ENCODE measurements at places on chromosomes 13 and 19.
A peak's percentile ranks its signal among the peaks of the same experiment; 100 is the strongest.

- no peak for DNase-seq
These were observed 24.0 kb upstream of the ZNF850 start for GRCh38 chr19:36796714-36796992.

DNA sequence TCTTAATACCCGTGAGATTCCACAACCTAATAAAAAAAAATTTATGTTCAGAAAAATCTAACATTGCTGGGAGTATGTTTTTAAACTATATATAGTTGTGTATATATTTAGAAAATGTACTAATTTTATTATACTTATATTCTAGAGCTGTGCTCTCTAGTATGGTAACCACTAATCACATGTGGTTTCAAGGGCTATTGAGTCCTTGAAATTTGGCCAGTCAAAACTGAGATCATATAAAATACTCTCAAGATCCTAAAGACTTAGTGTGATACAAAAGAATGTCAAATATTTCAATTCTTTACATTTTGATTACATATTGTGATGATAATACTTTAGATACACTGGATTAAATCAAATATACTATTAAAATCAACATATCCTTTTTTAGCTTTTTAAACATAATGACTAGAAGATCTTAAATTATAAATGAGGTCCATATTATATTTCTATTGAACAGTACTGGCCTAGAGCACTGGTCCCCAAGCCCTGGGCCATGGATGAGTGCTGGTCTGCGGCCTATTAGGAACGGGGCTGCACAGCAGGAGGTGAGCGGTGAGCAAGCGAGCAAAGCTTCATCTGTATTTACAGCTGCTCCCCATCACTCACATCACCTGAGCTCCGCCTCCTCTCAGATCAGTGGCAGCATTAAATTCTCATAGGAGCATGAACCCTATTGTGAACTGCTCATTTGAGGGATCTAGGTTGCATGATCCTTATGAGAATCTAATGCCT lies 176.5 kb upstream of the NBEA start:
- DNase-seq, result no peak

GRCh38 chr19:18437491-18438330 lies at the start of gene ISYNA1:
ISYNA1 (minus strand) TSS chr19:18438133; CDS start chr19:18437979, 154 bp downstream.
- DNase-seq, result peak; percentile 72

- DNase-seq, result no peak
These were observed 48.6 kb downstream of the PIN1 start for GRCh38 chr19:9883764-9884163.

DNA sequence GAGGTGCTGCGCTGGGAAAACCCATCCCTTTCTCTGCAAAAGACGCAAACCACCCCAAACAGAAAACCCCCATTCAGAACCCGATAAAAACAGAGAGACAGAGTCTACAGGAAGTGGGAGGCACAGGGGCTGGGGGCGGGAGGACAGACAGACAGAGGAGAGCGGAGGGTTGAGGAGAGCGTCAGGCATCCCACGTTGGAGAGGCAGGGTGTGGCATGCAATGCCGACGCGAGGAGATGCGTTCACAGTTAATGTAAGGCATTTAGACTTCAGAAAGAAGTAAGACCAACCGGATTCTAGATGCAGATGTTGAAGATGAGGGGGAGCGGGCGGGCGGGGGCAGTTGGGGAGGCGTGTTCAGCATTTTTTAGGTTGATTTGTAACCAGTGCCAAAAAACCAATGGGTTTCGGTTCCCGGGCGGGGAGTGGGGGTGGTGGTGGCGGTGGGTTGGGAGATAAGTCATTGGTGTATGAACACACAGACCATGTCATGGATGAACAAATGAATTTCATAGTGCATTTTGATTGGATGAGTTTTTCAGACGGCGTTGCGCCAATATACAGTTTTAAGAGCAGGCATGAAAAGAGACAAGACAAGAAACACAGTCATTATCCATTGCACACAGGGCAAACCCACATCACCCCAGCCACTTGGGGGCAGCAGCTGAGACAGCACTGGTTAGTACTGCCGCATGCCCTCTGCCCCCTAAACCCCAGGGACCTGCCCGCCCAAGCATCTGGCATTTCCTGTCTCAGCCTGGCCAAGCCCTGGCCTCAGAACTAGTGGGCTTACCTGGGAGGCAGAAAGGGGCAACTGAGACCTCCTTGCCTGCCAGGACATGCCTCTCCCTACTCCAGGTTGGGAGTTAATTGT lies 91.3 kb downstream of the IER2 start:
- peak; percentile 24 for DNase-seq

DNA sequence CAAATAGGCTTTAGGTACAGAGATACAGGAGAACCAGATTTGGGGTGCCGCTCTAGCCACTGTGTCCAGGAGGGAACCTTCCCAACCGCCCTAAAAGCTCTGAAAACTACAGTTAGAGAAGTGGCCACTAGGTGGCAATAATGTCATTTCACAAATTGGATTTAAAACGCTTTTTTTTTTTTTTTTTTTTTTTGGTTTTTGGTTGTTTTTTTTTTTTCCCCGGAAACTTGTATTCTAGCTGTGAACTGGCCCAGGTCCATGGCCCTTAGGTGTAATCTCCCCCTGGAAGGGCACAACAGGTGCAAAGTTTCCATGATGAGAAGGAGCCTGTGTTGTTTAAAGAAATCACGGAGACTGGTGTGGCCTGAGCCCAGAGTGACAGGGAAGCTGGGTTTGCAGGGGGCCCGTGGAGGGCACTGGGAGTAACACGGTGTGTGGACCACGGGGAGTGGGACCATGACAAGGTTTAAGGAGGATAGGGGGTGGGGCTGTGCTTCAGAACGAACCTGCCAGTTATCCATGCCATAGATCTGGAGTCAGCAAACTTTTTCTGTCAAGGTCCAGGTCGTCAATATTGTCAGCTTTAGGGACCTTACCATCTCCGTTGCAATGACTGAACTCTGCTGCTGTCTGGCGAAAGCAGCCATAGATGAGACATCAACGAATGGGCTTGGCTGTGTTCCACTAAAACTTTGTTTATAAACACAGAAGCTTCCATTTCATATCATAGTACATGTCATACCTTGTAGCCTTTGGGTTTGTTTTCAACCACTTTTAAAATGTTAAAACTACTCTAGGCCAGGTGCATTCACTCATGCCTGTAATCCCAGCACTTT lies 10.1 kb downstream of the OR1I1 start:
- DNase-seq, result peak; percentile 52

GRCh38 chr19:45450012-45450333 lies 17.8 kb upstream of the FOSB start:
- DNase-seq, result peak; percentile 30

DNA sequence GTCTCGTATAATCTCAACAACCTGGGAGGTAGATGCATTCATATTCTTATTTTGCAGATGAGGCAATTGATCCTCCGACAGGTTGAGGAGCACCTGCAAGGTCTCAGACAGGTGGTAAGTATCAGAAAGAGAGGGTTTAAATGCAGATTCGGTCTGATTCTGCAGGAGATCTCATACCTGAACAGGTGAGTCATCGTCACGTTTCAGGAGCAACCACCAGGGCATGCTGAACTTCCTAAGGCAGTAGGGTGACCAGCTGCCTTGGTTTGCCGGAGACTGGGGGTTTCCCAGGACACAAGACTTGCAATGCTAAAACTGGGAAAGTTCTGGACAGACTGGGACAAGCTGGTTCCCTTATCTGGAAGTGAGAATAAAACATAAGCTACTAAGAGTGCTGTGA lies 68.8 kb upstream of the TSHZ3 start:
- no peak for DNase-seq

DNA sequence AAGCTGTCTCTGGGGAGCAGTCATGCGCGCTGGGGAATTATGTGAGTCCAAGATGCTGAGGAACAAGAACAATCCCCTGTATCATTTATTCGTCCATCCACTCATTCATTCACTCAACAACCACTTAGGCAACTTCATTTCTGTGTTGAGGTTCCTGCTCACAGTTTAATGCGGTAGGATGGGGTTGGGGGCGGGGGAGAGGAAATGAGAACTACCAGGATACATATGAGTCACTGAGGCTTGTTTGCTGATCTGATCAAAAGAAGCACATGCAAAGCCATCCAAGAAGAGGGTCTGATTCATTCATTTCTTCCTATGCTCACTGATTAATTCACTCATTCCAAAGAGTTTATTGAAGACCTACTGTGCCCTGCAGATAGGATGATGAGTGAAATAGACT lies 20.9 kb downstream of the ZNF536 start:
- no peak for DNase-seq

GRCh38 chr13:108851660-108852059 lies 222.2 kb downstream of the MYO16 start:
- DNase-seq, result no peak

DNA sequence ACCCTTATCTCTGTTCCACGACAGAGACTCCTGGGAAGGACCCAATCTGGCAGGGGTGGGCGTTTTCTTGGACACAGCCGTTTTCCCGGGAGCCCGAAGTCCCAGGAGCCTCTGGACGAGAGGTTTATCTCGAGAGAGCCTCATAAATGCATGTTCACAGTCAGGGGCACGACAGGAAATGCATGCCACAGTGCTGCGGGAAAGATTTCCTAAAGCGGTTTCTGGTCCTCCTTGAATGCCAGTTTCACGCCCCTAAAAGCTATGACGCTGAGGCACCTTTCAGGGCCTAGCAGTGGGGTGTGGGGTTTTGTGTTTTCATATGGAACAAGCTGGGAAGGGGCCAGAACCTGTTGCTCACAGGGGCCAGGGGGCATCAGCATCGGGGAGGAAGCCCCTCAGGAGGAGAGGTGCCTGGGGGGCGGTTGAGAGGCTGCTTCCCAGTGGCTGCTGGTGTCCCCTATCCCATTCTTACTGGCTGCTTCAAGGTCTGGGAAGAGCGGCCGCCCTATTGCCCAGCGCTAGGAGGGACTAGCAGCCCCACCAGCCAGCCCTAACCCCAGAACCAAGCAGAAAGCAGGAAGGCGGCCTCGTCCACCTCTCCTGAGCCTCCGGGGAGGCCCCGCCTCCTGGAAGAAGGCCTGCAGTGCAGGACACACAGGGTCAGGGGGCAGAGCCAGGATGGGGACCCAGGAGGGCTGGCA lies 157.0 kb downstream of the KDM4B start:
- no peak for DNase-seq

- DNase-seq, result no peak
These were observed 23.1 kb upstream of the INTS6 start for GRCh38 chr13:51475727-51476501.

DNA sequence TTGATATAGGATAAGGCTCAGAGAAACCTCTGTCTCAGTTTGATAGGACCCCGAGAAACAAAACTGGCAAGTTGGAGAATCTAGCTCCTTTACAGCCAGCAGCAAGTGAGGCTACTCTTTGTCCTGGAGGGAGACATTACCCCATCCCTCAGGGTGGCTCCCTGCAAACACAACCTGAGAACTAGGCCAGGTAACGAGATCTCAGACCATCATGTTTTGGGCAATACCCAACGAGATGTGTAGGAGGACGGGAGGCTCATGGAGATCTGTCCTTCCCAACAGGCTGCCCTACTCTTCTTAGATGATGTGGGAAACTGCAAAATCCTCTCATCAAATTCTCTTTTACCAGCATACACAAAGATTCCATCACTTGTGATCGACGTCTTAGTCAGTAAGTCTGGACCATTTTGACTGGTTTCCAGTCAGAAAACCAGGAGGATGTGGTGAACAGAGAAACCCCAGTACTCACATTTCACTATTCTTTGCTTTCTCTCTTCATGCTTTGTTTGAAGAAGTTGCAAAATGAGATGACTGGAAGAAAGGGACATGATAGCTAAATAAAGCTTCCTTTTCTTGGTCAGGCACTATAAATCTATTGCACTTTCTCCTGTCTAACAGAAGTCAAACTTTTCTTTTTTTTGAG lies 6.0 kb upstream of the CTU1 start:
- DNase-seq, result no peak

- DNase-seq, result no peak
These were observed 594 bp downstream of the ZNF146 start for GRCh38 chr19:36215276-36216123.

GRCh38 chr13:91904597-91904996 lies 506.2 kb downstream of the GPC5 start:
- no peak for DNase-seq

GRCh38 chr19:16537111-16537510 lies 5.1 kb downstream of the CHERP start:
- DNase-seq, result no peak

DNA sequence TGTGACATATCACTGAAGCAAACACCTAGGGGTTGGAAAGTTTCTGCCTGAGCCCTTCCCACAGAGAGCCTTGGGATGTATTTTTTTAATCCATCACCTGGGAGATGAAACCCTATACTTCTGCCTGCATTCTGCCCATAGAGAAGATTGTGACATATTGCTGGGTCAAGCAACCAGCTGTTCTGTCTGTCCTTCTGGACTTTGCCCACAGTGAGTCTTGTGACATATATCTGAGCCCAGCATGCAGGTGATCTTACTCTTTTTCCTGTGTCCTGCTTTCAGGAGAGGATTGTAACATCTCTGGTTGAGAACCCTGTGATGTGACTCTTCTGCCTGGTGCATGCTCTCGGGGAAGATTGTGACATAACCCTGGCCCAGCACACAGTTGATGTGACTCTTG lies 24.9 kb upstream of the ZNF681 start:
- no peak for DNase-seq

DNA sequence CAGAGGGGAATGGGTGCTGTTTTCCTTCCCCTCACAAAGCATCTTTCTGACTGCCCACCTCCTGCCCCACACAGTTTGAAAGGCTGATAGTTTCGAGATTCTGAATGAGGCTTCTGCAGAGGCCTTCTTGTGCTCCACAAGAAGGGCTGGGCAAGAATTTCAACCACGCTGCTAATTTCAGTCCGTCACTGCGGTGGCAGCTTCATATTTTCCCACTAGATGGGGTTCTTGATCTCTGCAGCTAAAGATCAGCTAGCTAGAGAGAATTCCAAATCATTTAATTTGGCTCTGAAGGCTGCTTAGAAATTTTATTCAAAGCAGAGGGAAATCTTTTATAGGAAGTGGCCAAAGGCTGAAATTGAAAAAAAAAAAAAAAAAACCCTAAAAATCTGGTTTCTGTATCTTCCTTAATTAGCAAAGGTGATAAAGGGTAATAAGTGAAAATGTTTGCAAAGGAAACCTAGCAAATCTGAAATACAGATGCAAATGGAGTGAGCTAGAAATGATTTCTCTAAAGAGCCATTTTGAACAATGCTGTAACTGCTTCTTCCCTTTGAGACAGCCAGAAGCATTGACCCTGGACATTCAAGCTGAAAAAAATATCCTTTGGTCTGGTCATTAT lies 38.0 kb upstream of the C13orf42 start:
- DNase-seq, result no peak

- DNase-seq, result no peak
These were observed 207.1 kb upstream of the PCDH9 start for GRCh38 chr13:67437244-67437643.

GRCh38 chr13:26061947-26062346 lies 10.1 kb upstream of the SHISA2 start:
- no peak for DNase-seq

DNA sequence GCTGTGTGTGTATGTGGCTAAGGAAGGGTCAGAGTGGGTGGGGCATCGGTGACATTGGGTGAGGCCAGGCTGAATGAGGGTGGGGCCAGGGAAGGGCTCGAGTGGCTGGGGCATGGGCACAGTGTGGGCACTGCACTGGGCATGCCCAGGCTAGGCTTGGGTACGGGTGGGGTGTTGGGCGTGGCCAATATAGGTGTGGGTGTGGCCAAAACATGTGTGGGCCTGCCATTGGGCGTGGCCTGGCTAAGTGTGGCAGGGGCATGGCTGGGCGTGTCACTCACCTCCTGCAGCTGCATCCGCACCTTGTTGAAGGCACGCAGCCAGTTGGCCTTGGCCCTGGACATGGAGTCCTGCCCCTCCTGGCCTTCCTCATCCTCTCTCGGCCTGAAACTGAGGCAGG lies 33.2 kb downstream of the UNC13A start:
- no peak for DNase-seq

GRCh38 chr19:34332027-34332760 lies 32.8 kb upstream of the GPI start:
- DNase-seq, result no peak

GRCh38 chr19:32676895-32677359 lies 1.3 kb downstream of the RGS9BP start:
- DNase-seq, result no peak
